ENCODE measurements at places on chromosomes 16 and 17. TPM values are rescaled to one million over a fixed set of nuclear protein-coding genes. Genes with fewer than 3 reads are reported as not detected.

DNA sequence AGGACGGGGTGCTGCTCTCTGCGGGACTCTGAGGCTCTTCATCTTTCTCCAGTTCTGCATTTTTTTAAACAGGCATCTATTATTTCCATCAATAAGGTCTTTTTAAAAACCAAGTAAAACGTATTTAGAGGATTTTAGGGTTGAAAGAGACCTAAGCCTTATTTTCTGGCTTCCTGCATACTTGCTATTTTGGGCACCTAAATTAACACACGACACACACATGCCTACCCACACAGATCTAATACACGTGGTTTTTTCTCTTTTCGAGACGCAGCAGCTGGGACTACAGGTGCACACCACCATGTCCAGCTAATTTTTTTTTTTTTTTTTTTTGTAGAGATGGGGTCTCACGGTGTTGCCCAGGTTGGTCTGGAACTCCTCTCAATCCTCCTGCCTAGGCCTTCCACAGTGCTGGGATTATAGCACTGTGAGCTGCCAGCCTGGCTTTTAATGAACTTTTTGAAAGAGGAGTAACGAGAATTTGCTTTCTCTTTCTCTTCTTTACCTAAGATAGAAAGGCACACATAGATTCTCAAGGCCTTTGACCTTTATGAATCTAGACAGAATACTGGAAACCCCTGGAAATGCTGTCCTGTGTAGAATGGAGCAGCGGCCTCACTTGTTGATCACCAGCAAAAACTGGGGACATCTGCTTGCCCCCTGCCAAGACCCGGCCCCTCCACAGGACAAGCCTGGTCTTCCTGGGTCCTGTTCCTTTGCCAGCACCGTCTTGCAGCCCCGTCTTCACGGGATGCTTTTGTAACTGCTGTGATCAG lies 13.8 kb downstream of the DNAAF8 start:
- no peak for DNase-seq

- DNase-seq = peak; percentile 97
Measured at GRCh38 chr17:78324391-78325075, 35.3 kb downstream of the SOCS3 start.

DNA sequence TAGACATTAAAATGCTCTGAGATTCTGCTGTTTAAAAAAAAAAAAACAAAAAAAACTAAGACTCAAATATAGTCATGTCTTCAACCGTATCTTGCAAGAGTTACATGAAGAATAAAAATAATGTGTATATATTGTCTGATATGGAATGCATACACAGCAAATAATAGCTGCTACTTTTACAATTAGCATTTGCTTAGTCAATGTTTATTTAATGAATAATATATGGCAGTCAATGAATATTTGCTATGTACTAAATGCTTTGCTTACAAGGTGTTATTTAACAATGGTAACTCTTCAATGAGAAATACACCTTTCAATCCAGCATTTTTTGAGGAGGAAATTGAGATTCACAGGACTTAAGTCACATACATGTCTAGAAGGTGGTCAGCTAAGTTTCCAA lies 718.8 kb upstream of the SOX9 start:
- DNase-seq = no peak

The RTN4RL1 gene
- total RNA-seq = 3.0 TPM

GRCh38 chr16:1212616-1213194 lies 12.4 kb downstream of the TPSG1 start:
- DNase-seq = no peak

DNA sequence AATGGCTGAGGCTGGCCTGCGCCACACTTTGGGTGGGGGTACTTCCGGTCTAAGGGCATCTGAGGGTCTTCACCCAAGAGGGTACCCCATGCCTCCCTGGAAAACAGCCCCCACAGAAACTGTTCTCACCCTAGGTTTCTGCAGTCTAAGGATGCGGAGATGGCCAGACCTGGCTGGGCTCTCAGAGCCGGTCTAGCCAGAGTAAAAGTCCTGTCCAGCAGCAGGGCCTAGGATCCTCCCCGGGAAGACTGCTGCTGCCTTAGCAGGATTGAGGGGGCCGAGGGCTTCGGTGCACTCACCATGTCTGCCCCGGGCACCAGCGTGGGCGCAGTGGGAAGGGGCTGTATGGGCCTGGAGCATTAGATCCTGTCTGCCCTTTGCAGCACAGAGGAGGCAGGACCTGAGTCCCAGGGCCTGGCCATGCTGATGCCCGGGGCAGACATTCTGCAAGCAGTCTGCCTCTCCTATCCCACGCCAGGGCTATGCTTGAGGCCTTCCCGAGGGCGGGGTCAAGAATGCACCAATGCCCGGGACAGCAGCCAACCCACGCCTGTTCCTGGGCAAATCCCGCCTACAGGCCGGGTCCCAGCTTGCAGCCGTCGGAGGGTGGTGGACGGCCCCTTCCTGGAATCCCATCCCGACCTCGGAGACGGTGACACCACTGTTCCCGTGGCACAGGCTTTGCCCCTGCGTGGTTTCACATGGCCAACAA lies 54.7 kb downstream of the CBFA2T3 start:
- peak; percentile 52 for DNase-seq

- no peak for DNase-seq
Measured at GRCh38 chr16:58467905-58468304, 32.0 kb upstream of the NDRG4 start.

DNA sequence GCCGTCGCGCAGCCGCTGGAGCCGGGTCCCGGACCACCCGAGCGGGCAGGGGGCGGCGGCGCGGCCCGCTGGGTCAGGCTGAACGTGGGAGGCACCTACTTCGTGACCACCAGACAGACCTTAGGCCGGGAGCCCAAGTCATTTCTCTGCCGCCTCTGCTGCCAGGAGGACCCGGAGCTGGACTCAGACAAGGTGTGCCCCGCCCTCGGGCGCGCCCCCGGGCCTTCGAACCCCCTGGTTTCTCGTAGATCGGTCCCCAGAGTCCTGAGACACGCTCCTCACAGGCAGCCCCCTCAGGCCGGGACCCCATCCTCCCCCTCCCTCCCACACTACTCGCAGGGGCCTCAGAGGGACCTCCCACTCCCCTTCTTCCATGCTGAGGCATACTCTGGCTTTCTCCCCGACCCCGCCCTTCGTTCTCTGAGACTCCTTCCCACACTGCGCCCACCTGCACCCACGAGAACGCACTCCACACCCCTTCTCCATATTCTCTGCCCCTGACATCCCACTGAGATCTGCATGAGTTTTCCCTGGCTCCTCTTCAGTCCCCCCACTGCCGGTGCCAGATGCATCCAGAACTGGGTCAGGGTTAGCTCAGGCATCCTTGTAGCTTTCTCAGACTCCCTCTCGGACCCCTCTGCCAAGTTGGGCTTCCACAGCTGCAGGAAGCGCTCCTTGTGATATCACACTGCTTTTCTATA lies 523 bp downstream of the KCTD2 start:
- DNase-seq = peak; percentile 36

GRCh38 chr17:82583720-82584234 lies 64.2 kb downstream of the FOXK2 start:
- no peak for DNase-seq

Data from skin of body (tissue), 3 donors.